ENCODE measurements at places on chromosomes 4 and X. TPM values are rescaled to one million over a fixed set of nuclear protein-coding genes. Genes with fewer than 3 reads are reported as not detected.

Gene IBSP
- not detected for total RNA-seq

DNA sequence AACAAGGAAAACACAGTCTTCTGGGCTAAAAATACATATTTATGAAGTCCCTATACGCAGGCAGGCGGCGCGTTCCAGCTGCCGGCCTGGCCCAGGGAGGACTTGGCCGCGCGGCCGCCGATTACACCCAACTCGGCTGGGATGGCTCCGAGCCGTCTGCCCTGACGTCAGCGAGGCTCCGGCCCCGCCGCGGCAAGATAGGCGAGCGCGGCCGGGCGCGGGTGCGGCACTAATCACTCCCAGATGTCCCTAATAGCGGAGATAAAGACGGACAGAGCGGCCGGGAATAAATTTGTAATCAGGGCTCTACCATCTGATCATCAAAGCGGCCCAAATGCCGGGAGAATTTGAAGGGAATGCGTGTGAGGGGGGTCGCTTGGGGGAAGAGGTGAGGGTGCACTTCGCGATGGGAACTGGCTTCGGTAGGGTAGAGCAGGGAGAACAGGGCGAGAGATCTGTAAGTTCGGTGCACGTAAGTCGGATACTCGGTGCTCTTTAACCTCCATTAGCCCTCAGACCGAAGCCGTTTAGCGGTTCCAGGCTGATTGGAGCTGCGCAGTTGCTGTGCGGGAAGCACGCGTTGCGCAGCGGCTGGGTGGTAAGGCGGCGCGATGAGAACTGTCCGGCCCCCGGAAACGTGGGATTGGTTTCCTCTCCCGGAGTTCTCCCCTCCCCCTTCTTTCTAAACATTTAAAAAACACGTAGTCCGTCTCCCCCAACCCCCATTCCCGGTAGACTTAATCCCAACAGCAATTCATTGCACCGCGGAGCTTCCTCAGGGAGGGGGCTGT, 7.7 kb downstream of the HAND2 start:
- H3K4me1 ChIP-seq, result peaks cover 29% of the 10 kb centered on the region
- peak overlapping the region; percentile 68 for H3K4me3 ChIP-seq
- DNase-seq, result no peak
- no peak overlapping the region for H3K27ac ChIP-seq
- H3K27me3 ChIP-seq, result peaks cover 94% of the 10 kb centered on the region

Gene TMPRSS11F
- not detected for total RNA-seq

Gene TRPC5OS
- total RNA-seq, result not detected

DNA sequence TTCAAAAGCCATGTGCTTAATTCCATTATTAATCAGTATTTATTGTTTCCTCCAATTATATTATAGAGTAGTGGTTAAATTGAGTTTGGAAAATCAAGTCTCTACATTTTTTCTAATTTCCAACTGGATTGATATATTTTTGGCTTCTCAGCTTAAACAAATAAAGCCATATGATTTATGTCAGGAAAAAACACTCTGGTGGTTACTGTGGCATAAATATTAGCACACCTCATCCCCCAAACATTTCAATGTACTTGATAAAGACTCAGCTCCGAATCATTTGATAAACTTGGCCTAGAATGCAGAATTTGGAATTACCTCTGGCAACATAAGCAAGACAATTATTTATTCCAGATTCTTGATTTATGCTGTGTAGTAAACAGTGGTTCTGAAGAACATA, 2313.8 kb downstream of the ARAP2 start:
- H3K27ac ChIP-seq, result no peak overlapping the region
- DNase-seq, result no peak
- H3K27me3 ChIP-seq, result no peaks in the 10 kb centered on the region
- no peaks in the 10 kb centered on the region for H3K36me3 ChIP-seq

Gene SHISA3
- 0.41 TPM for total RNA-seq

Gene SLC25A31
- not detected for total RNA-seq

DNA sequence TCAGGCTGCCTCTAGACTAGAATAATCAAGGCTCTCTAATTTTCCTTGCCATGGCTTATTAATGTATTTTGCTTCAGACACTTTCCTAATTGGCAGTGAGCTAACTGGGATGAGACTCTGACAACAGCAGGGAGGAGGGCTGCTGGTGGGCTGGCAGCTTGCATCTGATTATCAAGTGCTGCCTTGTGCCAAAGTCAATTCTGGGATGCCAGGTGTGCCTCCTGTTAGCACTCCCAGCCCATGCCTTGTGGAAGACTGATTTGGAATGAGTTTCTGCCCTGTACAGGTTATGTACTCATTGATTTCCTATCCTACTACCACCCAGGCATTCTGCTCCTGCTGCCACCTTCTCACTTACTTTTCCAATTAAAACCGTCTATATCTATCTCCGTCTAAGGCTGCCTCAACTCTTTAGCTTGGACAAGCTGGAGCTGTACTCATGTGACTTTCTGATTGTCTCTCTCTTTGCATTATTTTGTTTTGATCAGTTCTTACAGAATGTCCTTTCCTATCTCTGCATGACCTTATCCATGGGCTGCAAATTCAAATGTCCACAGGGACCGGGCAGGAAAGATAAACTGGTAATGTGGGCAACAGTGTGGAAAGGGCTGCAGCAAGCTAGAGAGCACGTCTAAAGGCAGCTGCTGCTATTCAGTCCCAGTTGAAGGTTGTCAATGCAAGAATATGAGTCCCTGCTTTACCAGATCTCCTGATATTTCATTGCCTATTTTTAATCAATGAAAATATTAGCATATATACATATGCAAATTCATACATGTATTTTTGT, 112.6 kb downstream of the GABRA2 start:
- H3K27me3 ChIP-seq, result no peaks in the 10 kb centered on the region
- no peaks in the 10 kb centered on the region for H3K36me3 ChIP-seq
- H3K4me3 ChIP-seq, result no peak overlapping the region
- no peak for DNase-seq

DNA sequence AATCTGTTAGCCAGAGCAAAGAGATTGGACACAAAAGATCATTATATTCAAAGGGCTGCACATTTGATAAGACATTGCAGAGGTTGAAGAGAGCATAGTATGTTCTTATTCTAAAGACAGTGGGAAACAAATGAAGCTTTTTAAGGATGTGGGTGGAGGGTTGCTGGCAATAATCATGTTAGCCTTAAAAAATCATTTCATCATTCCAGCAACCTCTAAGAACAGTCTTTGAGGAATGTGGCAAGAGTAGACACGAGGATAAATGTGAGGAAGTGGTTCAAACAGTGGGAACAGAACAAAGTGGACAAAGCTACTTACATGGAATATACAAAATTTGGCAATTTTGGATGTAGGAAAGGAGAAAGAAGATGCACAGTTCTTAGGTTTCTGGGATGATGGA, 167.3 kb upstream of the SPRY1 start:
- DNase-seq, result no peak
- no peak overlapping the region for H3K27ac ChIP-seq
- H3K27me3 ChIP-seq, result no peaks in the 10 kb centered on the region
- H3K36me3 ChIP-seq, result peaks cover 12% of the 10 kb centered on the region
- no peak overlapping the region for H3K4me3 ChIP-seq

DNA sequence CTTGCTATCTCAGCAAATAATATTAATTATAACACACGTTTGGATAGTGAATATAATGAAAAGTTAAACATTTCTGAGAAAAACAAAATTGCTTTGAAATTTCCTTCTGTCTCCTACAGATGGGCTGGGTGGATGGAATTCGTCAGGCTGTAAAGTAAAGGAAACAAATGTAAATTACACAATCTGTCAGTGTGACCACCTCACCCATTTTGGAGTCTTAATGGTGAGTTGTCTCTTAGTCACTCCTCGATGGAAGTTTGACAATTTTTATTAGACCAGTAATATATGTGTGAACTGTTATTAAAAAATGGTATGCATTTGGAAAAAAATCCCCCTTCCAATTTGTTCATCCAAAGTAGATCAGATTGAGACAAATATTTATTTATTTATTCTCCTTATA, 92.5 kb upstream of the BRS3 start:
- H3K4me3 ChIP-seq, result no peak overlapping the region
- no peak for DNase-seq
- no peak overlapping the region for H3K27ac ChIP-seq
- H3K36me3 ChIP-seq, result no peaks in the 10 kb centered on the region
- H3K4me1 ChIP-seq, result no peaks in the 10 kb centered on the region
- H3K27me3 ChIP-seq, result peaks cover 23% of the 10 kb centered on the region

- H3K36me3 ChIP-seq, result no peaks in the 10 kb centered on the region
- H3K4me3 ChIP-seq, result peak overlapping the region; percentile 87
- H3K27me3 ChIP-seq, result no peaks in the 10 kb centered on the region
- H3K27ac ChIP-seq, result peak overlapping the region; percentile 68
- DNase-seq, result no peak
Observed at GRCh38 chr4:108118505-108118904, 50.2 kb downstream of the LEF1 start.

GRCh38 chrX:41475591-41476241, 28.6 kb downstream of the NYX start:
- H3K36me3 ChIP-seq, result no peaks in the 10 kb centered on the region
- H3K4me3 ChIP-seq, result no peak overlapping the region
- DNase-seq, result no peak
- H3K27ac ChIP-seq, result no peak overlapping the region
- H3K4me1 ChIP-seq, result peaks cover 5% of the 10 kb centered on the region

All from activated T-cell treated with anti-CD3 and anti-CD28 coated beads, Interleukin-2, amount 50 U/mL, for 72 hours (primary cell).